ENCODE measurements at places on chromosomes 13 and 19. TPM values are rescaled to one million over a fixed set of nuclear protein-coding genes. Genes with fewer than 3 reads are reported as not detected.

Gene LATS2
- 16.6 TPM for total RNA-seq

Gene SELENOV
- total RNA-seq = not detected

Gene RNF17
- 0.98 TPM for total RNA-seq

Gene CTXN1
- total RNA-seq = 7.4 TPM

Gene KLC3
- 0.46 TPM for total RNA-seq

Gene ZNF345
- total RNA-seq = 1.8 TPM

Gene F10
- 11.8 TPM for total RNA-seq

Gene KLK2
- total RNA-seq = not detected

Gene ATCAY
- not detected for total RNA-seq

Gene TFDP1
- 59.0 TPM for total RNA-seq

Gene MAB21L1
- 3.3 TPM for total RNA-seq

All from smooth muscle cell of the pulmonary artery (primary cell).